Karpas-422 (cell line): ENCODE measurements at places on chromosomes 5 and 9. TPM values are rescaled to one million over a fixed set of nuclear protein-coding genes. Genes with fewer than 3 reads are reported as not detected.

- DNase-seq = no peak
Measured at GRCh38 chr9:2125906-2126305, 110.8 kb downstream of the SMARCA2 start.

- no peak for DNase-seq
Measured at GRCh38 chr9:87517732-87518131, 20.1 kb downstream of the DAPK1 start.

DNA sequence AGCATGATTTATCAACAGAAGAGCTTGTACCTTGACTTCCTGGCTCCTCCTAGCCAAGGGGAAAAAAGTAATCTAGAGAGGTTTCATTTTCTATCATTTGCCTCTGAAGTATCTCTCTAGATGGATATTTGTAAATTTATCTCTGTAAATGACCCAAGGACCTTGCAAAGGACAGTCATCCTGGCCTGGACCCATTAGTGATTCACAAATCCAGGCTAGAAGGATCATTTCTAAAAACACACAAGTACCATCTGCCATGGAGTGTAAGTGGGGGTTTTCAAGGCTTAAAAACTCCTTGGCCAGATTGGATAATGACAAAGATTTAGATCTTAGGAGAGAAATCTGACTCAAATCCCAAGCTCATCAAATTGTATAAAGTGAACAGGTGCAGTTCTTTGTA is 8.1 kb downstream of the TTC23L start:
- DNase-seq = no peak

GRCh38 chr5:5276951-5277517 is 136.9 kb downstream of the ADAMTS16 start:
- DNase-seq = no peak

DNA sequence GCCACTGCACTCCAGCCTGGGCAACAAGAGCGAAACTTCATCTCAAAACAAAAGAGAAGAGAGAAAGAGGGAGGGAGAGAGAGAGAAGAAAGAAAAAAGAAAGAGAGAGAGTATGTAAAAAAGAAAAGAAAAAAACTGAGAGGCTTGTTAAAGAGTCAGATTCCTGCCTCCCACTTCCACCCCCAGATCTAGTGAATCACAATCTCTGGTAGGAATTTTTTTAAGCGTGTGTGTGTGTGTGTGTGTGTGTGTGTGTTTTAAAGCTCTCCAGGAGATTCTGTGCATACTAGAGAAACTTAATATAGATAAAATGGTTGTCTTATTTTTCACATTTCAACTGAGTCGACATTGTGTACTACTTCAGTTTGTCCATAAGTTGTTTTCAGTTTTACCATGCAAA is 32.0 kb downstream of the SAR1B start:
- no peak for DNase-seq

TNFSF15 gene
- total RNA-seq = 20.6 and 32.5 TPM in 2 replicates

PCDH12 gene
- not detected in 2 replicates for total RNA-seq

C5orf58 gene
- 7.8 TPM in 1 of 2 replicates, not detected in the other for total RNA-seq

FGF18 gene
- total RNA-seq = 0.29 TPM in 1 of 2 replicates, not detected in the other

ADAMTS19 gene
- 2.5 and 3.1 TPM in 2 replicates for total RNA-seq
